ENCODE measurements at places on chromosomes 4 and X.

GRCh38 chrX:10781847-10782530 is 161.6 kb upstream of the MID1 start:
- DNase-seq, result peak; percentile 10
- H3K27me3 ChIP-seq, result no peaks in the 10 kb centered on the region
- H3K4me1 ChIP-seq, result peaks cover 5% of the 10 kb centered on the region

- H3K4me1 ChIP-seq, result no peaks in the 10 kb centered on the region
- peaks cover 45% of the 10 kb centered on the region for H3K36me3 ChIP-seq
- H3K27me3 ChIP-seq, result no peaks in the 10 kb centered on the region
- H3K4me3 ChIP-seq, result no peak overlapping the region
- DNase-seq, result no peak
- no peak overlapping the region for H3K27ac ChIP-seq
These were observed 48.4 kb downstream of the BCORL1 start for GRCh38 chrX:130030826-130031225.

DNA sequence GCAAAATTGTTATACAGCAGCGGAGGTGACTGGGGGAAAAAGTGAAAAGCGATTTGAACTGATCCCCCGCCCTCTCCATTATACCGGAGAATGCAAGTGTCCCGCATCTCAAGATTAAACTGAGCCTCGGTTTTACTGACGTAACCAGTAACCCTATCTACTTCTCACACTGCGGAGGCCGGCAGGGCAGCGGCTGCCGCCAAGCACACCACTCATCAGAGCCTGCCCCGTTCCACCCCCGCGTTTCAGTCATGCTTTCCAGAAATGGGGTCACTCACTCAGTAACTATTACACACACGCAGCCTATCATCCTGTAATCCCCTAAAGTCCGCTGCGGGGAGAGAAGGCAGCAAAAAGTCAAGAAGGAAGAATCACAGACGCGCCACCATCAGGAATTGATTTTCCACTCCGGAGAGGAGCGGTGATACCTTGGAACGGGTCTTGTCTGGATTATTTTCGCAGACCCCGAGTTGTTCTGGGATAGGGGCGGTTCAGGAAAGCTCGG is 1.4 kb downstream of the RPS6KA3 start:
- H3K36me3 ChIP-seq, result no peaks in the 10 kb centered on the region
- peak overlapping the region; percentile 81 for H3K4me3 ChIP-seq
- no peak overlapping the region for H3K27ac ChIP-seq
- DNase-seq, result peak; percentile 48
- no peaks in the 10 kb centered on the region for H3K4me1 ChIP-seq

DNA sequence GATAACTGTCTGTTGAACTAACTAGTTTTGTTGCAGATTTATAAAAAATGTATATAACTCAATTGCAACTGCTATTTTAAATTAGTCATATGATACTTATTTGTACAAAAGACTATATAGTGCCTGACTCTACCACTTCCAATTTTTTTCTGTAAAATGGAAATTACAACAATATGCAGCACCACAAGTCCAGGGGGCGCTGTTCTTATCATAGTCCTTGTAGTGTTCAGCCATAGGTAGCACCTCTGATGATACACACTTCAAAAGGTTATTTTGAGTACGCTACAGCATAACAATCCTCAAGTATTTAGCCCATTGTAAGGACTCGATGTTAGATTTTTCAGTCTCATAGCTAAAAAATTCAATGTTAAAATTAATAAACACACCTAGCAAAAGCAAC is 174.9 kb downstream of the CORIN start:
- H3K27me3 ChIP-seq, result no peaks in the 10 kb centered on the region
- no peak overlapping the region for H3K4me3 ChIP-seq
- H3K36me3 ChIP-seq, result no peaks in the 10 kb centered on the region
- no peak overlapping the region for H3K27ac ChIP-seq
- no peaks in the 10 kb centered on the region for H3K4me1 ChIP-seq
- peak; percentile 50 for DNase-seq

DNA sequence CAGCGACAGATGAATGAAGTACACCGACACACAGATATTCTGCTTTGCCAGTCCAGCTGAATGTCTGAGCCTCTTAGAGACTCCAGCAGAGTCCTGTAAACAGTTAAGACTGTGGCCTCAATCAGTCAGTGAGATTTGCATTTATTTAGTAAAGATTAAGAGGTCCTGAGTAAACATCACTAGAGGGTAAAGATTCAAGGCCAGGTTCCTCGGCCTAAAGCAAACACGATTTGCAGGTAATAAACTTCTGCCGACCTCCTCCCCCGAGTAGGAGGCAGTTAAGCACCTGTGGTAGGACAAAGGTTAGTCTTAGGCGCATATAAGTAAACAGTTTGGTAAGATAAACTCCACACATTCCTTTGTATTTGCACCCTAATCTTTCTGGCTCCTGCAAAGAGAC is 99.6 kb downstream of the CFAP47 start:
- H3K27ac ChIP-seq, result no peak overlapping the region
- no peaks in the 10 kb centered on the region for H3K36me3 ChIP-seq
- H3K4me3 ChIP-seq, result no peak overlapping the region
- DNase-seq, result no peak
- H3K4me1 ChIP-seq, result no peaks in the 10 kb centered on the region

- H3K4me1 ChIP-seq, result peaks cover 8% of the 10 kb centered on the region
- DNase-seq, result peak; percentile 62
- peak within 1 kb of the TSS; percentile 96 for H3K27ac ChIP-seq
- H3K4me3 ChIP-seq, result peak within 1 kb of the TSS; percentile 81
These were observed at the start of gene PRDM5 for GRCh38 chr4:120922381-120923206. Gene PRDM5, minus strand, starts transcription at chr4:120922726. Its CDS starts 118 bp downstream, at chr4:120922608.

DNA sequence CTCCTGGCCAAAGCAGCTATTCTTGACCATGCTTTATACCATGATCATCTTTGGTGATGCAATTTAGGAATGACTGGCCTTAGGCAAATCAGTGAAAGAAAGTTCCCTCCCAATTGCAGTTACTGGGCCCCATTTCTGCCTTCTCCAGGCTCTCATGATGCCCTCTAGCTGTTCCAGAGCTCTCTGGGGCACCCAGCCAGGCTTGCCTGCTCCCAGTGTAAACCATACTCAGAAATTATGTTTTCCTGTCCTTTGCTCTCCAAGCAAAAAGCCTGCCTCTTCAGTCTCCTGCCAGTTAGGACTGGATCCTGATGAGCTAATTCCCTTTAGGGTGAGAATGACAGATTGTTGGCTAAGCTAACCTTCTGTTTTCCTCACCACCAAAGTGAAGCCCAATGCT is 85.3 kb upstream of the RBPJ start:
- H3K4me3 ChIP-seq, result no peak overlapping the region
- no peak for DNase-seq
- no peaks in the 10 kb centered on the region for H3K4me1 ChIP-seq
- H3K27me3 ChIP-seq, result no peaks in the 10 kb centered on the region
- H3K27ac ChIP-seq, result no peak overlapping the region
- no peaks in the 10 kb centered on the region for H3K36me3 ChIP-seq

All from trophoblast cell (in vitro differentiated cells and primary cell).